ENCODE measurements at places on chromosomes 16 and 17.
A peak's percentile ranks its signal among the peaks of the same experiment; 100 is the strongest.

DNA sequence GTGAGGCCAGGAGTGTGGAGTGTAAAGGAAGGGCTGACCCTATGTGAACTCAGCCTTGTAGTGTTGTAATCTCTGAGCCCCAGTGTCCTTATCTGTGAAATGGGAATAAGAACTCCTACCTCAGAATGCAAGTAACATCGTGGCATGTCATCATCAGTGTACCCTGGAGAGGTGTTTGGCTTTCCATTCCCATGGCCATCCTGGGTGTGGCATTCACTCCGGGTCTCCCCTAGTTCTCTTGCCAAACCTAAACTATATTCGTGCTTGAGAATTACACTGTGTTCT, 1.9 kb downstream of the NXPH3 start:
- DNase-seq, result no peak

DNA sequence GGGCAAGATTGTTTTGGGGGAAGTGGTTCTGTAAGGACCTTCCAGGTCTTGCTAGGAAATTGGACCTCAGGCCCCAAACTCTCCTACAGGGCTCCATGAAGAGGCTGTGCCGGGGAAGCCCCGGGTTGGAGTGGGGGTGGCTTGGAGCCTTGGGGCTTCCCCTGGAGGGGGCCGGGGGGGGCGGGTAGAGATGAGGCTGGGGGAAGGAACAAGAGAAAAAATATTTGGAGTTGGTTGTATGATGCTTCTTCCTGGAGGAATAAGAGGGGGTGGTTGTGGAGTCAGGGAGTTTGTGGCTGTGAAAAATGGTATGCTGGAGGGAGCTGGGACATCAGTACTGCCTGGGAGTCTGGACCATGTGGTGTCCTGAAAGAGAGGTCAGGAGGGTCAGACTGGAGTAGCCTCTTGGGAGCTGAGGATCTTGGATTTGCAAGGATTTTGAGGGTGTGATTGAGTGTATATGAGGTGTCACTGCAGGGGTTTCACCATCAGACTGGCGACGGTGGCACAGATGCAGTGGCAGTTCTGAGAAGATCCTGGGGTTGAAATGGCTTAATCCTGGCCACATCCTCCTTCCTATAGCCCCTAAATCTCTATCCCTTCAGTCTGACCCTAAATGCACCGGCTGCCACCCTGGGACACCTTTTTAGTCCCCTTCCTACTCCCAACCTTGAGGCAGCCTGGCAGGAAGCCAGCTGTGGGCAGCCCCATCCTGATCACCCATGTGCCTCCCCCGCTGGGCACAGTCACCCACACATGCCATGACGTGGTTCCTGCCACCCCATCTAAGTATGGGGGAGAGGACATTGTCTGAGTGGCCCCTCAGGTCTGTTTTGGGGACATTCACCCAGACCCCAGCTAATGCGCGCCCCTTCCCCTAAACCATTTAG, 10.9 kb downstream of the RARA start:
- peak; percentile 77 for DNase-seq

DNA sequence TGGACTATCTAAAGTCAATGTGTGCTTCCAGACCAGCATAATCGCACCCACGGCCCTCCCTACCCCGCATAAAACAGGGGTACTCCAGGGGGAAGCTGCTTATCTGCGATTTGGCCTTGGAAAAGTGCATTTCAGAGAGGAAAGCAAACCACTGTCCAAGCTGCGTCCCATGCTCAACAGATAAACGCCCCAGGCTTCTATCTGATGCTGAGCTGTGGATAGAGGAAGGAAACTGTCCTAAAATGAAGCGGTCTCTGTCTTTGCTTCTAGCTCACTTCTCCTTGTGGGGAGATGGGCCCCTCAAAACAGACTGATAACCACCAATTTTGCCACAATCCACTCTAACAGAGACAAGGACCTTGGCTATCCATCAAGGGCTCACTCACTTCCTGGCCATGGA, 160.5 kb upstream of the TNRC6C start:
- DNase-seq, result no peak

DNA sequence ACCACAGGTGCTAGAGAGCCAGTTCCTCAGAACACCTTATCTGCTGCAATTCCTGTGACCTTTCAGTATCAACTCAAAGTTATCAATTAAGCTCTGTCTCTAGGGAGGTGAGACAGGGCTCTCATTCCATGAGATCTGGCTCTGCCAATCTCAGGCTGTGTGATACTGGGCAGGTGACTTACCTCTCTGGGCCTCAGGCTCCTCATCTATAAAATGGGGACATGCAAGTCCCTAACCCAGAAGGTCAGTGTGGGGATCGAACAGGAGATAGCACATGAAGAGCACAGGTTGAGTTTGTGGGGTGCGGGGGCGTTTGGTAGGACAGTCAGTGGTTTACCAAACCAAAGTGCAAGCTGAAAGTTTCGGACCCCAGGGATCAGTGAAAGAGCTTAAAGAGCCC, 319.3 kb upstream of the CCL2 start:
- no peak for DNase-seq

DNA sequence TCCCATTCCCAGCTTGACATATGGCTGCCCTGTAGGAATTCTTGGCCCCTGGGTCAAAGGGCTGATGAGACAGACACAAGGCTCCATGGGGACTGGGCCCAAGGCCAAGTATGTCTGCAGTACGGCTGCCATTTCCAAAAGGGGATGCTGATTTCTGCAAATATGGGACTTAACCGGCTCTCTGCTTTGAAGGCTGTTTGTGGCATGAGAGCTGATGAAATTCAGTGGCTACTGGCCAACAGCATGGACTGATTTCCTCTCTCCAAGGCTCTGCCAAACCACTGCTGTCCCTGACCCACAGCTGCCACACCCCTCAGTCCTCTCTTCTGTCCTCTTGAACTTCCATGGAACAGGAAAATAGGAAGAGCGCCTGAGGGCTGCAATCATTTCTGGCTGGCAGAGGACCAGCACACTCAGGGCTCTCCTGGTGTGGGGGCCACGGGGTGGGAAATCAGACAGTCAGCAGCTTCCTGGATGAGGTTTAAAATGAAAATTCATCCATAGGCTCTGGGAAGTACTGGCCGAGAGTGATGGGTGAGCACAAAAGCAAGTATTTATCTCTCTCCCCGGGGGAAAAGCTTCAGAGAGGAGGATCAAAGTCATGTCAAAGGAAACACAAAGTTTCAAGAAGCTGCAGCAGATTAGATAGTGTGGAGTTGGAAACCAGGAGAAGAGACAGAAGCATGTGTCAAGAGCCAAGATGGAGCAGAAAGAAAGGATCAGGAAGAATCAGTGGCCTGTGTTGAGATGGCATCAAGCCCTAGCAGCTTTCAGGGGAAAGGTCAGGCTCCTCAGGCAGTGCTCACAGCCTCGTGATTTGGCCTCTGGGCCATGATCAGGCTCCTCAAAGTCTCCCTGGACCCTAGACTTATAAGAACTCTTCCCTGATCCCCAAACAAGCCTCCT, 64.1 kb upstream of the SREBF1 start:
- no peak for DNase-seq

GRCh38 chr16:69831212-69832123, 69.3 kb downstream of the WWP2 start:
- no peak for DNase-seq

- DNase-seq, result no peak
Measured at GRCh38 chr17:8708025-8708461, 36.6 kb downstream of the CCDC42 start.

- no peak for DNase-seq
Measured at GRCh38 chr16:9112166-9112843, 20.9 kb downstream of the HAPSTR1 start.

DNA sequence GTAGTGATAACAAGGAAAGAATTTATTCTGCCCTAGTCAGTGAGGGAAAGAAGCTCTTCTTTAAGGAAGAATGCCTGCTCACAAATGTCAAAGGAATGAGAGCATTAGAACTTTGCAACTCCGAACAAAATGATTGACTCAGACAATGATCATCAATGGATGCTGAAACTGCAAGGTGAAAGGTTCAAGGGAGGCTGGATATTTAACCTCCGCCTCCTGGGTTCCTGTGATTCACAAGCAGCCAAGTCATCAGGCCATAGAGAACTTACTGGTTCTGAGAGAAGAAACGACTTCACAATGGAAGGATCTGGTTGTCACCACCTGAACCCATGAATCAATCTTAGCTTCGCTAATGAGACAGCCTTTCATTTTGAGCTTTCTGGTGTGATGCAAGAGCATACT, 16.0 kb upstream of the SCNN1B start:
- DNase-seq, result no peak

DNA sequence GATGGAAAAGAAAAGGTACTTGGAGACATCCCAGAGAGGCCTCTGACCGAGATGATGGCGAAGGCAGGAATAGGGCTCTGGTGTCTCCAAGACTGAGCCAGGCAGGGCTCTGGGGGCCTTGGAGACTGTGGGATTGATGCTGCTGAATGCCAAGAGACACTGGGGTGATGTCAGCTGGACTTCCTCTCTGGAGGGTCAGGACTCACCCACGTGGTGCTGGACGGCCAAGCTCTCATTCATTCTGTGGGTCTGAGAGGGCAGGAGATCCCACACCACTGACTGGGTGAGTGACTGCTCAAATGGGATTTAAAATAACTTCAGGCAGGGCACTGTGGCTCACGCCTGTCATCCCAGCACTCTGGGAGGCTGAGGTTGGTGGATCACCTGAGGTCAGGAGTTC, 64.8 kb downstream of the NT5M start:
- no peak for DNase-seq

DNA sequence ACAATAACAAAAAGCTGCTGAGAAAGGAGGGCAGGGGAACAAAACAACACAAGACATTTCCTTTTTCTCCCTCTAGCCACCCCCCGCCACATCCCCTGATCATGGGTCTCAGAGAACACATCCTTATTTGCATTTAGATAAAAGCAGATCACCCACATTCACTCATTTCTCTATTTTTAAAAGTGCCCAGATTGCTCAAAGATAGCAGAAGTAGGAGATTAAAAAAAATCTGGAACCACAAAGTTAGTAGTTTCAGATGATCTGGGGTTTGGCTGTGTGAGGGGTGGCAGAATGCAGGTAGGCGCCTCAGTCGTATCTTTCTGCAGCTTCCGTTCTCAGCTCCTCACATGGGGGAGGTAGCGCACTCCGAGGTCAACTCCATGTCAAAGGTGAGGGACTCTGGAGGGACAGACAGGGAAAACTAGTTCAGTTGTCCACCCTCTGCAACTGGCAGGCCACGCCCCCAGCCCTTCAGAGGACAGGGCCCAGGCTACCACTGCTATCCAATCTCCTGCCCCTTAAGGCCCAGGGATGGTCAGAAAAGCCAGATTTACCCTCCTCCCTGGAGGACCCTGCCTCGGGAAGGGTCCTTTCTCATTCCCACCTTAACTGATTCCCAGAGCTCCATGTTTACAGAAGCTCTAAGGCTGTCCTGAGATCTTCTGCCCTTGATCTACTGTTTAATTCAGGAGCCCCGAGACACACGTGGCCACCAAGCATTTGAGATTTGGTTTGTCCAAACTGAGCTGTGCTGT, 27.3 kb downstream of the STAT5A start:
- no peak for DNase-seq

GRCh38 chr16:47887496-47887895, 268.3 kb downstream of the ABCC12 start:
- DNase-seq, result no peak

- no peak for DNase-seq
Measured at GRCh38 chr16:86448306-86448890, 61.9 kb upstream of the FOXF1 start.

DNA sequence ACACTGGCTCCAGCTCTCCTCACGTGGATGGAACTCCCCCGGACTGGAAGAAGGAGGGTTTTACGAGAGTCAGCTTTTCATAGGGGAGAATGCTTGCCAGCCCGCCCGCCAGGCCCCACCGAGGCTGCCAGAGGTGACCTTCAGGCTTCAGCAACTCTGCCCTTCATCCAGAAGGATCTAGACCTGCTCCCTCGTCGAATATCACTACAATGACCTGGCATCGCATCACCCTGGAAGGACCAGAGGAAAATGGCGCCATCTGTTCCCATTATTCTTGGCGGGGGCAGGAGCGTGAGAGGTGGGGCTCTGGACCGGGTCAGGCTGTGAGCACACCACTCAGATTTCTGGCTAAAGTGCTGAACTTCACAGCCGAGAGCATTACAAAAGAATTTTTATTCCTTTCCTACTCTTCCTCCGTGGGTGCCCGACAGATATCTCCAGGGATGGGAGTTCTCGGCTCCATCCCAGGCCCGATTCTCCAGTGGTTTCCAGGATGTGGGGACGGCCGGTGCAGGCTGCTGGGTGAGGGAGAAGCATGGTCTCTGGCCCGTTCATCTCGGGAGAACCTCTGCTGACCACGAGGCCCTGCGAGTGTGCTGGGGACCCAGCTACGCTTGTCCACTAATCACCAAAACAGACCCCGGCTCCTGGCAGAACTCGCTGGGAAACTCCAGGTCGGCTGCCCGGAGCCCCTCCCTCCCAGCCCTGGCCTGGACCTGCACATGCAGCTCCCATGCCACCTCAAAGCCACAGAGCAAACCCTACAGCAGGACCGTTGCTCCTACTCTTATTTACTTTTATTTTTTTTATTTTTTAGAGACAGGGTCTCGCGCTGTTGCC, 36.8 kb upstream of the ZNF469 start:
- DNase-seq, result no peak

GRCh38 chr16:79274264-79274663, 326.3 kb downstream of the MAF start:
- DNase-seq, result no peak

DNA sequence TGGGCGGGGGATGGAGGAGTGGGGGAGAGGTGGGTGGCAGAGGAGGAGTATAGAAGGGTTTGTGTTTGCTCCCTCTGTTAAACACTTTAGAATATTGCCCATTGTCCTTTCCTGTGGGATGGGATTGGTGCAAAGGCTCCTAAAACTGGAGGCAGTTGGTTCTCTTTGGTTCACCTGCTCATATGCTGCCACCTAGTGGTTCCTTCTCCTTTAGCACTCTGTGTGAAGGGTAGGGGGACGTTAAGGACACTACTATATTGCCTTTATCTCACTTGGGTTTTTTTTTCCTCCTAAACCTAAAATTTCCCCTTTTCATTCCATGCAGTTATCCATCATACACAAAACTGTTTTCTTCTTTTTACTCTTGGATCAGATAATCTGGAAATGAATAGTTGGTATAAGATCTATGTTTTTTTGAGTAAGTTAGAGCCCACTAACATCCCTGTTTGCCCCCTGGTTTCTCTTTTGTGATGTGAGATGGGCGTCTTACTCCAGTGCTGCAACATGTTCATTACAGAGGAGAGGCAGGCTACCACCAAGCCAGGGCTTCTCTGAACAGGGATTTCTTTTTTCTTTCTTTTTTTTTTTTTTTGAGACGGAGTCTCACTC, 23.8 kb downstream of the SNX11 start:
- DNase-seq, result no peak

Data from activated CD8-positive, alpha-beta memory T cell treated with anti-CD3 and anti-CD28 coated beads for 1 hour (primary cell).